ENCODE measurements at places on chromosomes 4 and X. TPM values are rescaled to one million over a fixed set of nuclear protein-coding genes. Genes with fewer than 3 reads are reported as not detected.

- H3K27me3 ChIP-seq = no peaks in the 10 kb centered on the region
- DNase-seq = no peak
Measured at GRCh38 chrX:133852837-133853356, 132.5 kb downstream of the GPC3 start.

DNA sequence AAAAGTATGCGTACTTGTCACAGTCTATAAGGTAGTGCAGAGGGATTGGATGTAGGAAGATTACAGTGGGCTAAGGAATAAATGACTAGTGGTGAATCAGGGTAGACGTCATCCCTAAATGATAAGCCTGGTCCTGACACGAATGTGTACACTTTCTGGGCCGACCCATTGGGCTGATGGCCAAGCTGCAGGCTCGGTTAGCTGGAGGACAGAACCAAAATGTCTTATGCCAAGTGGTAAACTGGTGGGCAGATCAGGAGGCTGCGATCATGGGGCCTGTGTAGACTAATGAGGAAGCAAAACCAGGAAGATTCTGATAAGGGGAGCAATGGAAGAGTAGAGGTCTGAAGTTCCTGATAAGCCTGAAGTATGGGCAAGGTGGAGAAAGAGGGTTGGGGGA, 272.8 kb upstream of the GATB start:
- DNase-seq = no peak
- no peaks in the 10 kb centered on the region for H3K27me3 ChIP-seq
- H3K4me1 ChIP-seq = no peaks in the 10 kb centered on the region
- no peaks in the 10 kb centered on the region for H3K36me3 ChIP-seq

DNA sequence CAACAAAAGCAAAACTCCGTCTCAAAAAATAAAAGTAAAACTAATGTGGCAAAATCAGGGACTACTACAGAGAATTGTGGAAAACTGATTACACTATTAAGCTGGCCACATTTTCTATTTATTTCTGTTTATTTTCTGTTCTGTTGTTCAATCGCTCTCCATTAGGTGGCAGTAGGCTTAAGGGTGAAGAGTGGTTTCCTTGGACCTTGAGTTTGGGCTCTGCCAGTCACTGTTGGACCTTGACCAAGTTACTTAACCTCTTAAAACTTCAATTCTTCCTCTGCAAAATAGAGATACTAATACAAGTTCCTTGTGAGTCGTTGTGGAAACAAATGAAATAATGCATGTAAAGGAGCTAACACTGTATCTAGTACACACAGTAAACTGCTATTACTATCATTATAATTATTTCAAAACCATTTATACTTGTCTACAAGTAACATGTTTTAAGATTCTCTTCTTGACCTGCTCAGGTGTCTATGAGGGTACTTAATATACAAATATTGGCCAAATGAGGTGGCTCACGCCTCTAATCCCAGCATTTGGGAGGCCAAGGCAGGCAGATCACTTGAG, 15.2 kb downstream of the HSD17B11 start:
- H3K27ac ChIP-seq = no peak overlapping the region
- no peaks in the 10 kb centered on the region for H3K27me3 ChIP-seq

- H3K36me3 ChIP-seq = no peaks in the 10 kb centered on the region
- H3K27ac ChIP-seq = no peak overlapping the region
- no peaks in the 10 kb centered on the region for H3K27me3 ChIP-seq
- no peak overlapping the region for H3K4me3 ChIP-seq
Measured at GRCh38 chr4:72275381-72275780, 243.6 kb downstream of the NPFFR2 start.

DNA sequence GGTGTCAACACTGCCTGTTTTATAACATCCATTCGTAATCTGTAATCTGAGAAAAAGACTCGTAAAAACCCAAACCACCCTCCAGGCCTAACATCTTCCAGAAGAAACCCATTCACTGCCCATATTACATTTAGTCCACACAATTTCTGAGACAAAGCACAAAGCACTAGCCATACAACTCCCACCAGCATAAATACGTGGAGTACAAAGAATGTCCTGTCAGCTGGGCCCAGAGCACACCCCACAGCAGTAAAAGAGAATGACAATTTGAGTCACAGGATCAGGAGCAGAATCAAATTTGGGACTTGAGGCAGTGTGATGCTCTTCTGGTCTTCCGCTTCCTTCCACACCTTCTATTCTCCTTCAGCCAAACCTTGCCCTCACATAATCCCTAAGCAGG, 6.8 kb downstream of the MECP2 start:
- H3K27me3 ChIP-seq = no peaks in the 10 kb centered on the region
- H3K4me1 ChIP-seq = peaks cover 16% of the 10 kb centered on the region
- DNase-seq = no peak
- H3K4me3 ChIP-seq = no peak overlapping the region
- H3K36me3 ChIP-seq = peaks cover 4% of the 10 kb centered on the region
- no peak overlapping the region for H3K27ac ChIP-seq

- H3K4me3 ChIP-seq = no peak overlapping the region
- H3K27ac ChIP-seq = no peak overlapping the region
- H3K4me1 ChIP-seq = no peaks in the 10 kb centered on the region
Measured at GRCh38 chrX:46311581-46312120, 233.6 kb downstream of the ZNF674 start.

- no peak overlapping the region for H3K4me3 ChIP-seq
- H3K36me3 ChIP-seq = no peaks in the 10 kb centered on the region
- no peak overlapping the region for H3K27ac ChIP-seq
Measured at GRCh38 chr4:93201471-93202096, 627.0 kb upstream of the ATOH1 start.

GRCh38 chr4:92307866-92308265, 4.1 kb downstream of the GRID2 start:
- DNase-seq = no peak
- H3K27me3 ChIP-seq = peaks cover 25% of the 10 kb centered on the region
- H3K36me3 ChIP-seq = no peaks in the 10 kb centered on the region

GRCh38 chr4:119125931-119126330, 9.7 kb upstream of the MYOZ2 start:
- no peaks in the 10 kb centered on the region for H3K27me3 ChIP-seq
- H3K36me3 ChIP-seq = no peaks in the 10 kb centered on the region
- no peak overlapping the region for H3K27ac ChIP-seq
- no peak for DNase-seq
- no peaks in the 10 kb centered on the region for H3K4me1 ChIP-seq

DNA sequence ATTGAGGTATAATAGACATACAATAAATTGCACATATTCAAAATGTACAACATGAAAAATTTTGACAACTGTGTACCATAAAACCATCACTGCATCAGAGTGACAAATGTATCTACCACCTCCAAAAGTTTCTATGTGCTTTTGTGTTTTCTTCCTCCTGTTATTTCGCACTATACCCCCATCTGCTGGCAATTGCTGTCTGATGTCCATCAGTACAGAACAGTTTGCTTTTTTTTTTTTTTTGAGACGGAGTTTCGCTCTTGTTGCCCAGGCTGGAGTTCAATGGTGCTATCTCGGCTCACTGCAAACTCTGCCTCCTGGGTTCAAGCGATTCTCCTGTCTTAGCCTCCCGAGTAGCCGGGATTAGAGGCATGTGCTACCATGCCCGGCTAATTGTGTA, 154.3 kb upstream of the GIMD1 start:
- no peaks in the 10 kb centered on the region for H3K4me1 ChIP-seq
- no peaks in the 10 kb centered on the region for H3K36me3 ChIP-seq
- no peak for DNase-seq
- no peaks in the 10 kb centered on the region for H3K27me3 ChIP-seq
- H3K4me3 ChIP-seq = no peak overlapping the region
- no peak overlapping the region for H3K27ac ChIP-seq

GRCh38 chr4:78310007-78310739, 241.4 kb upstream of the ANXA3 start:
- H3K36me3 ChIP-seq = no peaks in the 10 kb centered on the region
- no peak for DNase-seq
- H3K4me1 ChIP-seq = no peaks in the 10 kb centered on the region
- no peak overlapping the region for H3K4me3 ChIP-seq
- no peaks in the 10 kb centered on the region for H3K27me3 ChIP-seq
- no peak overlapping the region for H3K27ac ChIP-seq

DNA sequence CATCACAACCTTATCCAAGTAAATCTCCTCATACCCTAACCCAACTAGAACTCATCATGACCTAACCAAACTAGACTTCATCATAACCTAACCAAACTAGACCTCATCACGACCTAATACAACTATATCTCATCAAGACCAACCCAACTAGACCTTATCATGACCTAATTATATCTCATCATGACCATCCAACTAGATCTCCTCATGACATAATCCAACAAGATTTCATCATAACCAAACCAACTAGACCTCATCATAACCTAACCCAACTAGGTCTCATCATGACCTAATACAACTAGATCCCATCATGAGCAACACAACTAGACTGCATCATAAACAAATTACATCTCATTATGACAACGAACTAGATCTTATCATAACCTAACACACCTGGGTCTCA, 86.4 kb downstream of the DHRSX start:
- no peak overlapping the region for H3K4me3 ChIP-seq
- no peak overlapping the region for H3K27ac ChIP-seq
- no peak for DNase-seq
- no peaks in the 10 kb centered on the region for H3K36me3 ChIP-seq

DNA sequence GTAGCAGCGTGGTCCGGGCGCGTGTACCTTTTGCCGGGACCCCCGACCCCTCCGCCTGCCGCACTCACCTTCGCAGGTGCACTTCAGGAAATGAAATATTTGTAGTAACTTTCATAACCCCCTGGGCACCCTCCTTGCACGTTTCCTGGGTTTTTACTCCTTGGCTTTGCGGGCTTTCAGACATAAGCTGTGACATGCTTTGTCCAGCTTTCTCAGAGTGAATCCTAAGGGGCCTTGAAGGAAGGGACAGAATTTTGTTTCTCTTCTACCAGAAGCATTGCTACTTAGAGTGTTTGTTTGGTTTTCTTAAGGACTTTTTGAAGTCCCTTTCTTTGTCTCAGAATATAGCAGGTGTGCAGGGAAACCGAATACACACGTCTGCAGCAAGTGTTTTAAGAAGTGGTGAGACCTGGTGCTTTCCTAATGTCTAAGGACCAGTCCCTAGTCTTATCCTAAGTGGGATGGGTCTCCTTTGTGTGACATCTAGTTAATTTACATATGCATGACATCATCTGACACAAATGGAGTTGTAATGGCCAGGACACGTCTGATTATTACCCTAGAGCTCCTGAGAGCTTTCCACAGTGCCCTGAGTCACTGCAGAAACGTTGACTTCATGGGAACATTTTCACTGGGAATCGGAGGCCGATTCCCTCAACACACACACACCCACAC, 1.3 kb downstream of the FAM149A start:
- H3K4me1 ChIP-seq = peaks cover 11% of the 10 kb centered on the region
- H3K4me3 ChIP-seq = peak overlapping the region; percentile 77
- H3K27me3 ChIP-seq = peaks cover 6% of the 10 kb centered on the region
- peak overlapping the region; percentile 75 for H3K27ac ChIP-seq
- no peaks in the 10 kb centered on the region for H3K36me3 ChIP-seq

DNA sequence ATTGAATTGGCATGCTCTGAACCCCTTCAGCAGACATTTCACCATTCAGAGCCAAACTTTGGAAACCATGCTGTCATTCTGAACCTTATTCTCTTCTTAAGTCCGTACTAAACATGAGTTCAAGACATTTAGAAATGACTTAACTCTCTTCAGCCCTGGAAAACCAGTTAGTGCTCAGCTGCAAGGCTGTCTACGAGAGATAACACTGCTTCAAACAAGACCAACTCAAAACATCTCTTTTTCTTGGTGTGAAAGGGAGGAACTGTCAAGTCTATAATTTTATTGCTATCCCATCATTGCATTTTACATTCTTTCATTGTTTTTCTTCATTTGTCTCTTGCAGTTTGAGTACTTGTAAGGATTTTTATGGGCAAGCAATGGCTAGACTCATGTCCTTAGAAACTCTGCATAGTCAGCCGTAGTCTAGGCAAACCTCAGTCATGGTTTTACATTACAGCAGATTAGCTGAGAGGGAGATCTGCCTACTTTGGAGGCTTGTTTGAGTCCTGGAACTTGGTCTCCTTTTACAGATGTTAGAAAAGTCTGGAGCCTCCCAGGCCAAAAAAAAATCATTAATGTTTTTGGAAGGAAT, 120.6 kb upstream of the JADE1 start:
- H3K4me3 ChIP-seq = no peak overlapping the region
- no peaks in the 10 kb centered on the region for H3K4me1 ChIP-seq
- H3K36me3 ChIP-seq = no peaks in the 10 kb centered on the region
- no peaks in the 10 kb centered on the region for H3K27me3 ChIP-seq
- DNase-seq = no peak

GRCh38 chr4:118398226-118399090, 45.7 kb upstream of the PRSS12 start:
- H3K4me3 ChIP-seq = no peak overlapping the region
- no peak for DNase-seq
- H3K27ac ChIP-seq = no peak overlapping the region
- H3K36me3 ChIP-seq = no peaks in the 10 kb centered on the region

GRCh38 chrX:1138476-1139184, 73.8 kb downstream of the CRLF2 start:
- H3K36me3 ChIP-seq = no peaks in the 10 kb centered on the region
- no peak for DNase-seq
- H3K4me3 ChIP-seq = no peak overlapping the region
- no peak overlapping the region for H3K27ac ChIP-seq
- H3K27me3 ChIP-seq = no peaks in the 10 kb centered on the region

- DNase-seq = no peak
- H3K27ac ChIP-seq = no peak overlapping the region
- peaks cover 13% of the 10 kb centered on the region for H3K4me1 ChIP-seq
Measured at GRCh38 chr4:54780149-54780495, 122.4 kb downstream of the KIT start.

DNA sequence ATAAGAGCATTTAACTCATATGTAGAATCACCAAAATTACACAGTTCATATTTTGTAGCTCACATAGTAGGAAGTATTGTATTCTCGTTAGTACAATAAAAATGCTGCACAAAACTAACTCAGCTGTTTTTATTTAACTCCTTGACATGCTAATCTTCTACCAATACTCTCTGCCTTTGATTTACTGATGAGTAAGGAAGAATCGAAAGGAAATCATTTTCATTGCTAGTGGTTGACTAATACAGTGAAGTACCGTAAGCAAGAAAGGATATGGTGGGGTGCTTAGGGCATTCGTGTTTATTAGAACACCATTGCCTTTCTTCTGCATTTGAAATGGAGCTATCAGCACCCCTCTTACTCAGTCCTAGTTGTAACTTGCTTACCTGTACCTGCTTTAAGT, 1239.1 kb upstream of the TENM3 start:
- H3K27me3 ChIP-seq = no peaks in the 10 kb centered on the region
- H3K4me1 ChIP-seq = no peaks in the 10 kb centered on the region
- H3K4me3 ChIP-seq = no peak overlapping the region
- H3K36me3 ChIP-seq = no peaks in the 10 kb centered on the region

GRCh38 chr4:184851200-184851541, 25.4 kb upstream of the ACSL1 start:
- no peaks in the 10 kb centered on the region for H3K4me1 ChIP-seq
- H3K4me3 ChIP-seq = no peak overlapping the region
- H3K36me3 ChIP-seq = no peaks in the 10 kb centered on the region
- peak overlapping the region; percentile 85 for H3K27ac ChIP-seq

The LUZP4 gene
- not detected for total RNA-seq

The DOK7 gene
- total RNA-seq = 4.2 TPM

The ARHGAP6 gene
- 40.9 TPM for total RNA-seq

The PCDH7 gene
- total RNA-seq = 8.5 TPM

The BEX5 gene
- total RNA-seq = 3.0 TPM

The CCDC160 gene
- not detected for total RNA-seq

The EVC gene
- 34.6 TPM for total RNA-seq

The FAM47E gene
- 4.3 TPM for total RNA-seq

The CXorf51B gene
- not detected for total RNA-seq

The HHIP gene
- total RNA-seq = 19.3 TPM
